Activated CD4-positive, alpha-beta T cell treated with anti-CD3 and anti-CD28 coated beads, Interleukin-2, amount 10 ng/mL, durations not matched to agents 24 days and 14 days (primary cell): ENCODE measurements at places on chromosomes 13 and 19. TPM values are rescaled to one million over a fixed set of nuclear protein-coding genes. Genes with fewer than 3 reads are reported as not detected.
A peak's percentile ranks its signal among the peaks of the same experiment; 100 is the strongest.

ETV2 gene
- 0.93 and 1.1 TPM in 2 replicates for total RNA-seq

CEACAM16 gene
- not detected in 2 replicates for total RNA-seq

CACNG7 gene
- not detected in 2 replicates for total RNA-seq

NLRP12 gene
- total RNA-seq = not detected in 2 replicates

DNA sequence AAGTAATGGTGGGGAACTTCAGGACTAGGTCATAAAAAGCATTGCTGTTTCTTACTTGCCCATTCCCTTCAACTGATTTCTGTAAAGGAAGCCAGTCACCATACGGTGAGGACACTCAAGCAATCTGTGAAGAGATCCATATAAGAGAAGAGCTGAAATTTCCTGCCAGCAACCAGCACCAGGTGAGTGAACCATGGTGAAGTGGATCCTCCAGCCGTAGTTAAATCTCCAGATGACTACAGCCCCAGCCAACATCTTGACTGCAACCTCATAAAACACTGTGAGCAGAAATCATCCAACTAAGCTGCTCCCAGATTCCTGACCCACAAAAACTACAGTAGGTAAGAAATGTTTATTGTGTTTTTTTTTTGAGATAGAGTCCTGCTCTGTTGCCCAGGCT is 3.8 kb upstream of the SLC6A16 start:
- no peak for DNase-seq

DNA sequence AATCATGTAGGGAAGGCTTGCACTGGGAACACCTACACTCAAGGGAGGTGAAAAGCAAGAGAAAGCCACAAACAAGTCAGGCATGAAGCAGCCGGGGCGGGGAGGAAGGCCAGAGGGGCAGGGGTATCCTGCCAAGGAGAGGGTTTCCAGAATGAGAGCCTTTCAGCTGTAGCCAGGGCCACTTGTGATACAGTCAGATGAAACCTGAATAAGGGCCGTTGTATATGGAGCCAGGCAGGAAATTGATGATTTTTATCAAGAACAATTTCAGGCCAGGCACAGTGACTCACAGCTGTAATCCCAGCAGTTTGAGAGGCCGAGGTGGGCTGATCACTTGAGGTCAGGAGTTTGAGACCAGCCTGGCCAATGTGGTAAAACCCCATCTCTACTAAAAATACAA is 4.4 kb downstream of the TRPM4 start:
- no peak for DNase-seq

DNA sequence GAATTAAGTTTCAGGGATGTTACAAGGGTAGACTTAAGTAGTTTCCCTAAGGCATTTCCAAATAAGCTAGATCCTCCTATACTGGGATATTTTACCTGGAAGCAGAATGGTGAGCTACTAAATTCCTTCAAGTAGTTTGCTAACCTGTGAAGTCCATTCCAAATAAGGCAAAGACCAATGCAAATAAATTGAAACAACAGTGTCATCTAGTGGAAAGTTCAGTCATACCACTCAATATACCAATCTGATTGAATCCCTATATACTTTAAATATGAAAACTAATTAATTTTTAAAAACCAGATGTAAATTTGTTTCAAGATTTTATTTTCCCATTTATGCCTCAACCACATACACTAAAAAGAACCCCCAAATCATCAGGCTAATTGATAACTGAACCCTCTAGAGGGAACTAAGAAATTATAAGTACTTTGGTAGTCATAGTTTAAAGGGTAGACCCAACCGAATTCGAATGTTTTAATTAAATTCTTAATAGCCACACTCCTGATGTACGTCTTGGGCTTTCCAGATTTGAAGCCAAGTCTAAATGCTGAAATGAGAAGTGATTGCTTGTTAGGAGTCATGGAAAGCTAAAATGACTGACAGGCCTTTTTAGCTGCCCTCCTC is 223.7 kb downstream of the TBC1D4 start:
- no peak for DNase-seq

DNA sequence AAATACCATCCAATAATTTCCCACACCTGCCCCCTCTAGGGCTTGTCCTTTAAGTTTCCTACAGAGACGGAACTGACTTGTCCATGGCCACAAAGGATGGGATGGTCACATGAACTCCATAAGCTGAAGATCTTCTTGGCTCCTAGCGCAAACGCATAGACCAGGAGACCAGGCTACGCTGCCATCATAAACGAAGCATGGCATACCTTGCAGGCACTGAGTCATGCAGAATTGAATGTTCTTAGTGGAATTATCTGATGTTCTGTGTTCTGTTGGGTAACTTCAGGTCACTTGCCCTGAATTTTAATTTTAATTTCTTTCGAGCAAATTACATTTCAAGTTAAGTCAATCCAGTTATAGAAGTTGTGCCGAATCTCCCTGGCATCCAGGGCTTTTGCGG is 96.4 kb upstream of the STARD13 start:
- no peak for DNase-seq

DNA sequence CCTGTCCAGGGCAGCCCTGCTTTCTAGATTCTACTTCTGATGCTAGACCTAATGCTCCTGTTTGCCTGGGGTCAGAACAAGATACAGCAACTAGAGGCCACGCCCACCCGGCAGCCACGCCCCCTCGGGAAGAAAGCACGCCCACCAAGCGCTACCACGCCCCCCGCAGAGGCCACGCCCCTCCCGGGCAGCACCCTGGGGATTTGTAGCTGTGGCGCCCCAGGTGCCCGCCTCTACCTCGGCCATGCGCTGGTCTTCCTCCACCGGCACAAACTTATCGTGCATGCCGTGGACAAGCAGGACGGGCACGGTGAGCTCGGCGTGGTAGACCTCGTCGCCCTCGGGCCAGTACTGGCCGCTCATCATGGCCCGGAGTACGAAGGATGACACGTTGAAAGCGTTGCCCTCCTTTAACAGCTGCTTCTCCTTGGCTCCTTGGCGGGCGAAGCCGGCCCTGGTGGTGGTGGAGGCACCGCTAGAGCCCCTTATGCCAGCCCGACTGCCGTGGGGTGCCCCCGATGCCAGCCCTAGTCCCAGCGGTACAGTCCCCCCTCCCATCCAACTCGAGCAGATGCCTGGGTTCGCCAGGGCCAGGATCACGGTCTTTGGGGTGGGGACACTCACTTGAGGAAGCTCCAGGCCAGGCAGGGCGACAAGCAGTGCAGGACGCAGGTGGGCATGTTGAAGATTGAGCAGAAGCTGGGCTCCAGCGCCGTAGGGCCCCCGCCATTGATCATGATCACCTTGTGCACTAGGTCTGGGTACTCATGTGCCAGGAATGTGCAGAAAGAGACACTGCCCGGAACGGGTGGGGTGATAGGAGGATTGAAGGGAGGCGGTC is 9.0 kb downstream of the ABHD8 start:
- peak; percentile 88 for DNase-seq
